ENCODE measurements at places on chromosomes 16 and 17.

- DNase-seq = no peak
Observed at GRCh38 chr16:56793492-56793891, 63.6 kb downstream of the NUP93 start.

DNA sequence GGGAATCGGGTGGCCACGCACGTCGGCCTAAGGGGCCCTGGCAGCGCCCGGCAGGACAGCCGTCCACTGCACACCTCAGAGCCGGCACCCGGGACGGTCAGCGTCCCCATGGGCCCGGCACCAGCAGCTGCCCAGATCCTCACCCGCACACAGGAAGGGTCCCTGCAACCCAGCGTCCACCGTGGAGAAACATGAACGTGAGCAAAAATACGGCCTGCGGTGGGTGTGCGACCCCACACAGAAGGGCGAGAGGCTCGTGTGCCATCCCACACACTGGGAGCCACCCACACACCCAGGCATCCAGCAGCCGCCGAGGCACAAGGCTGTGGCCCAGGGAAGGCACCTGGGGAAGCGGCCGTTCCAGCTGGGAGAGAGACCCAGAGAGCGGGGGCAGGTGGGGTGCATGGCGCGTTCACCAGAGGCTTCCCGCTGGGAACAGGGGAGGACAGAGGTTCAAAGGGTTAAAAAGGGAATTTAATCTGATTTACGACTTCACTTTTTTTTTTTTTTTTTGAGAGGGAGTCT is 6.4 kb downstream of the PIEZO1 start:
- no peak for DNase-seq

DNA sequence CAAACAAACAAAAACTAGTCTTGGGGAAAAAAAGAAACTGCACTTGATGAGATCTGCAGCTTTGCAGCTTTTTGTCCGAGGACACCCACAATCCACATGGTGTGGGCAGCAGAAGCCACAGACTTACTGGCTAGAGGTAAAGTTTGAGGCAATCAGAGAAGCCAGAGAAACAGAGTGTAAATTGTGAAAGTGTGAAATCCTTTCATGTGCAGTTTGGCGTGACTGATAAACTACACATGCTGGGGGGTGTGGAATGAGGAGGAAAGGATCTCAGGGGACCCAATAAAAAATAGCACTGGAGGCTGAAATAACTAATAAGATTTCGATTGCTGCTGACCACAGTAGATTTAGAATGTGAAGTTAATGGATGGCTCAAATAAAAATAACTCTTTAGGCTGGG is 42.4 kb upstream of the HOXB13 start:
- peak; percentile 3 for DNase-seq

- DNase-seq = no peak
Observed at GRCh38 chr17:48412841-48413240, 17.2 kb downstream of the SKAP1 start.

DNA sequence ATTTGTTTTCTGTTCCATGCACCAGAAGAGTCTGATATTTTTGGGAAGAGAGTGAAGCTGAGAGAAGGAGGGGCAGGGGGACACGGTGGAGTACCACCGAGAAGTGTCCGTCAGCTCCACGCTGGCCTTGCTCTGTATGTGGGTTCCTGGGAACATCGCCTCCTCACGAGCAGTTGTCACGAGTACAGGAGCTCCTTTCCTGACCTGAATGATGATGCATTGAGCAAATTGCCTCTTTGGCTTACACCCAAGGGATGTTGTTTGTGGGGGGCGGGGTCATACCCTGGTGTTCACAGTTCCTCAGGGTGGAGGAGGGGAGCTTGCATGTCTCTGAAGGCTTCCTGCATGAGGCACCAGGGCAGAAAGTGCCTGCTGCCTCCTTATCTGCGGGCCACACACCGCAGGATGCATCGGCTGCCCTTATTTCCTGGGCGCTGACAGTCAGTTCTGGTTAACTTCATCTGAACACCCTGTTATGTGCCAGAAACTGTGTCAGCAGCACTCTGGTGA is 36.2 kb downstream of the RGS9 start:
- DNase-seq = no peak

GRCh38 chr17:28792877-28793661 is 49.3 kb downstream of the TRAF4 start:
- no peak for DNase-seq

DNA sequence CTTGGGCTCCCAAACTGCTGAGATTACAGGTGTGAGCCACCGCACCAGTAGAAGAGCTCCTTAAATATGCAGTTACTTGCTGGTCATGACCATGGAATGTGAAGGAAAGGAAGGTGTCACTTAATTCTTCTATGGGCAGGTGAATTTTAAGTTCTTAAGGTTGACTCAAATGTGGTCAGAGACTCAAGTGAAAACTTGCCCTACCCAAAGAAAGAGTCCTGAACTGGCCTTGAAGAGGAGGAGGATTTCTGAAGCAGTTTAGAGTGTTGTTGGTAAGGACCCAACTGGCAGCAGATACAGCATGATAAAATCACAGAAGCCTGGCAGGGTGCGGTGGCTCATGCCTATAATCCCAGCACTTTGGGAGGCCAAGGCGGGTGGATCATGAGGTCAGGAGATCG is 29.4 kb downstream of the CHD9 start:
- no peak for DNase-seq

DNA sequence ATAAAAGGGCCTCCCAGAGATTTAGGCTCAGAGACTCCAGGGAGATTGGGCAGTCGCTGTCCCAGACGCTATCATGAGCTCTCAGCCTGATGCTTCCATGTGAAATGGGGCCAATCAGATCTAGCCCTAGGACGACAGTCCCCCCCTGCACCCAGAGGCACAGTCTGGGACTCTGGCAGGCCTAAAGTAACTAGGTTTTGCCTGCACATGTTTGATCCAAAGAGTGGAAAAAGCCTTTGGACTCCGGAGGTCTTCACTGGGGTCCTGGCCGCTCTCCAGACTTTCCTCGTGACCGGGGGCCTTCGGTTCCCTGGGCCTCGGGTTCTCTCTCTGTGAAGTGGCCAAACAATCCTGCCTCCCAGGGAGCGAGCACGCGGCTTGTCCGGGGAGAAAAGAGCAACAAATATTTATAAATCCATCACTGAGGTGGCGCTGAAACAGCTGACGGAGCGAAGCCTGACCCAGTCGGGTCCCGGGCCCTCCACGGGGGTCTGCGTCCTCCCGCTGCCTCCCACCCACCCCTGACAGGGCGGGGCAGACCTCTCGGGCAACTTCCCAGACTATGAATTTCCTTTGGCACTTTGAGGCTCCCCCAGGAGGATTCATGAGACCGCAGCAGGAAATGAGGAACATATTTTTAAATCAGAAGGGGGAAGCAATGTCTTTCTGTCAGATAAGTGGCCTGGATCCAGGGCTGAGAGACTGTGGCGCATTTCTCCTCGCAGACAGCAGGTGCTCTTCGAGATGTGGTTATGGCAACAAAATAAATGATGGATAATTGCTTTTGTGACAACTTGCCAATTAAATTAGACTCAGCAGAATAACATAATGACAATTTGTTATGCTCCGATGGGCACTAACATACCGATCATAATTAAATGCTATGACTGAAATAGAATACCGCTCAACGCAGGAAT is 38.9 kb downstream of the MRPS23 start:
- DNase-seq = peak; percentile 64

DNA sequence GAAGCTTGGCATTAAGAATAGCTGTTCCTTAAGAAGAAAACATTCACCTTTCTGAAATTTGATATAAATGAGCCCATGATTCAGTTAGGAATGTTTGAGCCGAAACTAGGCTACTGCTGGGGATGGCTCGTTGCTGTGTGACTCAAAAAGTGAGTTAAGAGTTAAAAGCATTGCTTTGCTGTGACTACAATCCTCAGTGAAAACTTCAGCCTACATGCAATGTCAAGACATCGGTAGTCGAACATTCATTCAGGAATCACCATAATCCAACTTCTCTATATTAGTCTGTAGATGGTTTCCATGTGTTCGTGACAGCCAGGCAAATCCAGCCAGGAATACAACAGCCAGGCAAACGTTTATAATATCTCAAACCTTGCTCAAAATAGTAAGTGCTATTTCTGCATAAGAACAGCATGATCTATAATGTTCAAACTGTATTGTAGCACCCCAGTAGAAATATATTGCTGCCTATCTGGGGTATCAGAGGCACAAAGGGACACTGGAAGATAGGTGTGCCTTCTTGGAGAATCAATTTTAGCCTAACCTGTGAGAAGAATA is 1225.1 kb downstream of the CDH8 start:
- no peak for DNase-seq

DNA sequence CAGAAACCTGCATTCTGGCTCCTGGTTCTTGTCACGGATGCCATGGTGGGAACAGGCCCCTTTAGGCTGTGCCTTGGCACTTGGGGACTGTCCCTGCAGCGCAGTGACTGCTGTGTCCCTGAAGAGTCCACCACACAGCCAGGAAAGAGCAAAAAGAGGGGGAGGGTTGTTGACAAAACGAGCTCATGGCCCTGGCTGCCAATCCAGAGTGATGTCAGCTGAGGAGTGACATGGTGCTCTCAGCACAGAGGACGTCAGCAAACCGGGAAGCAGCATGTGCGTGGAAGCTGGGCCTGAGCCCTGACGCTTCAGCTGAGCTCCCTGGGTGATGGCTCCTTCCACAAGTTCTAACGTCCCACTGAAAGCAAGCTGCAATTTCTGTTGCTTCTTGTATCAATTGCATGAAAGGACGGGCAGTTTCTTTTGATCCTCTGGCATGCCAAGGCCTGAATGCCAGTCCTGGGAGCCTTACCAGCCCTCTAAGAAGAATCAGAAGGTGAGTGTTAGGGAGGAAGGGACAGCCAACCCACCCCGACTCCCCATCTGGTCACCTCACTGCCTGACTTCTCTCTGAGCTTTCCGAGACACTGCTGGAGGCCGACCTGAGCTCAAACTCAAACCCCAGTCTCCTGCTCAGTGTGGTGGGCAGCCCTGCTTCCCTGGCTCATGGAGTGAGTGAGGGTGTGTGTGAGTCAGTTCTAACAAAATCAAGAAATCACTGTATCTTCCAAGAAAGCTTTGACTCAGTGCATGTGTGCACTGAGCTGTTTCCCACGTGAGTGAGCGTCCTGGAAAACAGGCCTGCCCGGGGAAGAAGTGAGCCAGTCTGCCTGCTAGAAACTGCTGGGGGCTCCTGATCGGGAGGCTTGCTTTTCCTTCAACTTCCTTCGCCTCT is 14.7 kb upstream of the WNT3 start:
- DNase-seq = no peak

DNA sequence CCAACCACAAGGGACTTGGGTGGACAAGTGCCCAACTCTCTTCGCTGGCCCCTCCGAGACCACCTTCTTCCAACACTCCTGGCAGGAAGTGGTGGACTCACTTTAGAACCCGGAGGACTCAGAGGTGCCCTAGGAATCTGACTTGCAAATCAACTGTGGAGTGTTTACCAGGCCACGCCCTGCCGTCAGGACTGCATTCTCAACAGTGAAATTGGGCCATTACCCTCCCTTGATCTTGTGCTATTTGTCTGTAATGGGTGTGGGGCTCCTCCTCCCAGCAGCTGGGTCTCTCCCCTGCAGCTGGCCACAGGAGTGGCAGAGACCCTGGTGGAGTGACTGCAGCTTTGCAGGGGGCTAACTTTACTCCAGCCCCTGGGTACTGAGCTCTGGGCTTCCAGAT is 212.2 kb upstream of the RPL38 start:
- no peak for DNase-seq

DNA sequence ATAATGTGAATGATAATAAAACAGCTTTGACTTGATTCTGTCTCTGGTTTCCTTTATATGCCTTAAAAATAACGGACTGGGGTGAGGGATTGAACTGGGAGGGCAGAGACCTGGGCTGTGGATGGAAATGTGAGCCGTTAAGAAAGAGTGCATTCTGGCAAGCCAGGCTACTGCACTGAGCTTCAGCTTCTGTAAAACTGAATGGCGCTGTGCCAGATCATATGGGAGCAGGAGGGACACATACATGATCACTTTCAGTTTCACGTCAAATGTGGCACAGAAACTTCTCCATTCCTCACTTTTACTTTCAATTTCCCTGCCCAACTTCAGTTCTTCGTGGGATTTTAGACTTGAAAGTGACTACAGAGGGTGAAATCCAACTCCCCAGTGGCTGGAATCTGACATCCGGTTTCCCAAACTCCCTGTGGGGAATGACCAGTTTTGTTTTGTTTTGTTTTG is 1.1 kb downstream of the MT2A start:
- peak; percentile 76 for DNase-seq

GRCh38 chr17:8698162-8698971 is 46.3 kb downstream of the CCDC42 start:
- peak; percentile 90 for DNase-seq

- no peak for DNase-seq
Observed at GRCh38 chr16:78147911-78148401, 48.5 kb downstream of the WWOX start.

GRCh38 chr17:72511874-72512273 is 391.1 kb downstream of the SOX9 start:
- no peak for DNase-seq

DNA sequence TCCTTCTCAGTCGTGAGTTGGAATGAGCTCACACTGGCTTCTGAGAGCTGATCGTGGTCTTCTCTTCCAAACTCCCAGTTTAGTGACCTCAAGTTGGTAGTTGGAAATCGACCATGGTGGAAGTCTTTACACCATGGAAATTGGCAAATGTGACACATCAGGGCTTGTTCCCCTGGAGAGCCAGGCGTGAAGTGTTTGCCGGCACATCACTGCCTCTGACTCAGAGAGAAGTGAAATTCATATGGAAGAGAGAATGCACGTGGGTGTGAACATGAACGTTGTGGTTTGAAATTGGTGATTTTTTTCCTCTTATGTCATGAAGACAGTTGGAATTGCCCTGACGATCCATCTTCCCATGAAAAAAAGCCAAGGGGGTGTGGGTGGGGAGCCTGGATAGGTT is 47.4 kb downstream of the AXIN2 start:
- DNase-seq = peak; percentile 15

- no peak for DNase-seq
Observed at GRCh38 chr17:78714534-78714933, 67.5 kb downstream of the CYTH1 start.

DNA sequence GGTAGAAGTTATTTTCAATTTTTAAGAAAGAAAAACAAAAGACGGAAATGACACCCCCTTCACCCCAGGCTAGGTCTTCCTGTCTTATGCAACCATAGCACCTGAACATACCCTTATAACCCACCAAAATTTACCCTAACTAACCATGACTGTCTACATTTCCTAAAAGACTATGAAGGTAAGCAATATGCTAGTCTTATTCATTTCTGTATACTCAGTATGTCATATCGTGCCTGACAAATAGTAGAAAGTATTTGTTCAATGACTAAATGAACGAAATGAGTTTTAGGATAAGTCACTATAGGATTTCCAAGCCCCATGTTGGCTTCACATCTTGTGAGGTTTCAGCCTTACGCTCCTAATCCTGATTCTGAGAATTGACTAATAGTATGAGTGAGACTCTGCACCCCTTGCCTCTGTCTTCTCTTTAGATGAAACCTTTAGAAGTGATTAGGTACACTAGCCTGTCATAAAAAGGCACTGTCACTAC is 6.5 kb downstream of the ADAT1 start:
- no peak for DNase-seq

- no peak for DNase-seq
Observed at GRCh38 chr17:48925251-48925990, 17.2 kb downstream of the UBE2Z start.

DNA sequence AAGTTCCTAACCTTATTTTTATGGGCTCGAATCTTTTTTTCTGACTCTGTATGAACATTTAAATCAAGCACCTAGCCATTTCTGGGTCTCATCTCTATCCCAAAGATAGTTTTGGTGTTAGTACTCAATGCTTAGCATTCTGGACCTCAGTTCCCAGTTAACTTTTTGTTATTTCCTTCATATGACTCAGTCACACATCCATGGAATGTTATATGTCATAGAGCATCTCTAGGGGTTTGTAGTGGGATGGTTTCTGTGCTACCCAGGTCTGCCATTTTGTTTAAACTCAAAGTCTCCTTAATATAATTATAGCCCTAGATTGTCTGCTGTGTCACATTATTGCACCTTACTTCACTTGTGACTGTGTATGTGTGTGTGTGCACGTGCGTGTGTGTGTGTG is 90.1 kb downstream of the EFCAB13 start:
- DNase-seq = no peak
